GM04503 (cell line): ENCODE measurements at places on chromosomes 2 and 18.
A peak's percentile ranks its signal among the peaks of the same experiment; 100 is the strongest.

- no peak for DNase-seq
These were observed 1312.8 kb upstream of the ZEB2 start for GRCh38 chr2:145832681-145833080.

GRCh38 chr18:54388203-54389142, 30.8 kb downstream of the C18orf54 start:
- peak; percentile 42 for DNase-seq

DNA sequence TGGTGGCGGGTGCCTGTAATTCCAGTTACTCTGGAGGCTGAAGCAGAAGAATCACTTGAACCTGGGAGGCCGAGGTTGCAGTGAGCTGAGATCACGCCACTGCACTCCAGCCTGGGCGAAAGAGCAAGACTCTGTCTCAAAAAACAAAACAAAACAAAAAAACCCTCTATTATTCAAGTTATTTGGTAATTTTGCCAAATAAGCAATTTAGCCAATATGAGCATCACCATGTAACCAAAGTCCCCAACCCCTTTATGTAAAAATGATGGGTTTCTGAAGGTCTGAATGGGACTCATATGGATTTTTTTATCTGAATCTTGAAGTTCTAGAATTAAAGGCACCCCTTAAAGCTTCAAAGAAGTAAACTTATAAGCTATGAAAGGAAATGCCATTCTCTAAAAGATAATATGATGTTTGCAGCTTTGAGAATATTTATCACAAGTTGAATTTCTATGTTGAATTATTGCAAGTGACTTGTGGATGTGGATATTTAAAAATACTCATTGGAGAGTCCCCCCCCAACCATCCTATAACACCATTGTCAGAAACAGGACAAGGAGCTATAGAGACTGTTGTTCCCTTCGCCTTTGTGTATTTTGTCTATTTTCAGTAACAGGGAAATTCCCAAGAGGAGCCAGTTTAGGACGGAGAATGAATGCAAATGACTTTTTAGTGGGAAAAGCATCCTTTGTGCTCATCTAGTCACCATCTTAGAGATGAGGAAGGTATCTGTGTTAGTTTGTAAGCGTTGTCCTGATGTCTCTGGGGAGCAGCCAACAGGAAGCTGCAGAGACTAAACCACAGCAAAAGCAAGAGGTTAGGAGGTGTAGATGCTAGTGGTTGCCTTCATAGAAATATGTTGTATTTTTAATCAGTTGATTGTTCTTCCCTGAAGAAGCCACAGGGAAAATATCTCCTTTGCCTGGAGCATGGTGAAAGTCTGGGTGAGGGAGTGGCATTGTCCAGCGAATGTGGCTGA, 68.3 kb downstream of the TET3 start:
- DNase-seq, result no peak

DNA sequence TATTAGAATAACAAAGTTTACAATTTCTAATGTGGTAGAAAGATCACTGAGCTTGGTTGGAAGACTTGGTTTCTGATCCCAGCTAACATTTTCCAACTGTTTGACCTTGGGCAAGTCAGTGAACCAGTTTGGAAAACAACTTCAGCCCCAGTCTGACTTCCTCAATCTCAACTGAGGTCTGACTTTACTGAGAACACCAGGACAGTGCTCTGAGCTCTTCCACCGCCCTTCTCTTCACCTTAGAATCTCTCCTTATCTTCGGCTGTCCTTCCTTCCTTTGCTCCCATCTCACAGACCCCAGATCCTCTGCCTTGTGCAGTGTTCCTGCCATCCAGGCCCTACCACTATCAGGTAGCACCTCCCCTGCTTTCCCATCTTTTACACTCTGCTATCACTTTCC, 193.8 kb upstream of the SP5 start:
- no peak for DNase-seq

DNA sequence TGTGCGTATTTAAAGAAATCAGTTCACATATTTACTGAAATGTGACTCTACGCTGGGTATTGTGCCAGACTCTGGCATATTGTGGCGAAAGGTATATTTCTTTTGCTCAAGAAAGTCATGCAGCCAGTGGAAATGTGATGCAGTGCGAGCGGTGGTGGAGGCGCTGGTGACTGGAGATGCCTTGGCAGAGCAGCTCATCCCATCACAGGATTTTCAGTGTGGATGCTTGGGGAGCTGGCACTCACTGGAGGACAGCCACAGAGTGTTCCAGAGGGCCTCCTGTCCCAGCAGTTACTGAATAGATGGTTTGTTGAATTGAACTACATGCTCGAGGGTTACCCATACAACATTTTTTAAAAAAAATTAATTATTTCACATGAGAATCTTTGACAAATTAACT, 117.6 kb downstream of the ZNF407 start:
- no peak for DNase-seq

GRCh38 chr2:48474574-48475298, 55.2 kb upstream of the STON1 start:
- DNase-seq, result no peak
